ENCODE measurements at places on chromosomes 13 and 19.
A peak's percentile ranks its signal among the peaks of the same experiment; 100 is the strongest.

DNA sequence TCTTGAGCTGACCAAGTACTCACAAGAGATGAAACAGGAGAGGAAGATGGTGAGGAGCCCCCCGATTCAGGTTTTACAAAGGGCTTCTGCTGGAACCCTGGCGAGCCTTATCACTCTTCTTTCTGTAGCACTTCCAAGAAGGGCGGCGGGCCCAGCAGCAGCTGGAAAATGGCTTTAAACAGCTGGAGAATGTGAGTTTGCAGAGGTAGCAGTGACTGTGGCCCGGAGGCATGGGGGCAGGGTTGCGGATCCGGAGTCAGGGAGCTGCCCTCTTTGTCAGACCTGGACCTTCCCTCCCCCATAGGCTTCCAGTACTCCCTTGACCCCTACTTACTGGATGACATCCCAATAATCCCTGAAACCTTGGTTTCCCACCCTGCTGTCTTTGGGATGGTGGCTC is 3.6 kb downstream of the TRIP10 start:
- DNase-seq = peak; percentile 36

GRCh38 chr19:17526922-17527321 is 15.5 kb downstream of the PGLS start:
- DNase-seq = no peak

DNA sequence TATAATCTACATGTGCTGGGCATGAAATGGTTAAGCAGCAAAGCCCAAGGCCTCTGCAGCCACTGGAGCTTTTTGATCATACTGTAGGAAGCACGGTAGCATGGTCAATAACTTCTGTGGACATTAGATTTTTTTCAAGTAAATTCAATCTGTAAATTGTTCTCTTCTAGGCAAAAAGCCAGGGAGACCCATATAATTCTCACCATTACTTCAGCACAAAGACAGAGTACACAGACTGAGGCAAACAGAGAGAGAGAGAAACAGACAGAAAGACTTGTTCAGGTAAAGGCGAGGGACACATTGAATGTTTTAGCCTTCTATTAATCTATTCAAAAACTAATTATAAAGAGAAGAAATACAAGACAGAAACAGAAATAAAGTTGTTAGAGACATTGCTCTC is 349.4 kb downstream of the RFC3 start:
- DNase-seq = no peak

DNA sequence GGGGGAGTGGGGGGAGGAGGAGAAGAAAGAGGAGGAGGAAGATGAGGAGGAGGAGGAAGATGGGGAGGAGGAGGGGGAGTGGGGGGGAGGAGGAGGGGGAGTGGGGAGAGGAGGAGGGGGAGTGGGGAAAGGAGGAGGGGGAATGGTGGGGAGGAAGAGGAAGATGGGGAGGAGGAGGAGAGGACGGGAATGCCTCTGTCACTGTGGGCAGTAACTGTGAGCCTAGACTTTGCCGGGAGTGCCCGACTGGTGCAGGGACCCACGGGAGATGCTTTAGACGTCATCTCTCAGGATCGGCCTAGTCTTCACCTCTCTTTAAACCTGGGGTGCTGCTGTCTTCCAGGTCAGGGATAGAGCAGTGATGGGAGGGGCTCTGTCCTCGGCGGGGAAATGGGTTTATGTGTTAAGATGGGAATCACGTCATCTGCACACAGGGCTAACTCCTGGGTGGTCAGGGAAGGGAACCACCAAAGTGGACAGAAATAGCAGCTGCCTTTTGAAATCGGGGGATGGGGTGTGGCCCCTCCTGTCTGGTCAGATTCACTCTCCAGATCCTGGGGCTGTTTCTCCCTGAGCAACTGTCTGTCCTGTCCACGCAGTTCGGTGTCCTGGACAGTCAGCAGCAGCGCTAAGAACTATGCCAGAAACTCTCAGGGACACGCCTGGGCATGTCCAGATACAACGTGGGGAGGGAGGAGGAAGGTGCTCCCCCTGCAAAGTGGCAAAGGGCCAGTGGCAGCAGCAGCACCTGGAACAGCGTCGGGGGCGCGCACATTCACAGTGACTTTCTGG is 26.9 kb downstream of the GAS6 start:
- DNase-seq = no peak

DNA sequence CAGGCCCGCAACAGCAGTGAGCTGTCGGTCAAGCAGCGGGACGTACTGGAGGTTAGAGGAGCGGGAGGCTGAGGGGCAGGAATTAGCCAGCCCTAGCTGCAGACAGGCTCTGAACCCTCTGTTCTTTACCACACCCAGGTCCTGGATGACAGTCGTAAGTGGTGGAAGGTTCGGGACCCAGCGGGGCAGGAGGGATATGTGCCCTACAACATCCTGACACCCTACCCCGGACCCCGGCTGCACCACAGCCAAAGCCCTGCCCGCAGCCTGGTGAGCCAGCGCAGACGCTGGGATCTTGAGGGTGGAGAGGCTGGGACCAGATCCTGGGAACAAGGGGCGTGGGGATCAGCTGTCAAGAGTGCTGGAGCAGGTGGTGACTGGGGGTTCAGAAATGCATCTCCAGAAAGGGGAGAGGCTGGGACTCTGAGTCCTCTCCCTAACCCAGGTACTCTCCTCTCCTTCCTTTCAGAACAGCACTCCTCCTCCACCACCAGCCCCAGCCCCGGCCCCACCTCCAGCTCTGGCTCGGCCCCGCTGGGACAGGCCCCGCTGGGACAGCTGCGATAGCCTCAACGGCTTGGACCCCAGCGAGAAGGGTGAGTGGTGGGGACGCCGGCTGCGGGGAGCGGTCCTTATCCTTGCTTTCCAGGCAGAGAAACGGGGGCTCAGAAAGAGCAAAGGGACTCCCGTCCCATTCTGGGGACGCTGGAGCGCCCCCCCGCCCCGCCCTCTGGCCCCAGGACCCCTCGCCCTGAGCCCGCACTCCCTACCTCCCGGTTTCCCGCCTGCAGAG is 10.4 kb downstream of the EPS8L1 start:
- DNase-seq = peak; percentile 57

GRCh38 chr13:99193152-99193551 is 7.5 kb upstream of the UBAC2 start:
- no peak for DNase-seq

DNA sequence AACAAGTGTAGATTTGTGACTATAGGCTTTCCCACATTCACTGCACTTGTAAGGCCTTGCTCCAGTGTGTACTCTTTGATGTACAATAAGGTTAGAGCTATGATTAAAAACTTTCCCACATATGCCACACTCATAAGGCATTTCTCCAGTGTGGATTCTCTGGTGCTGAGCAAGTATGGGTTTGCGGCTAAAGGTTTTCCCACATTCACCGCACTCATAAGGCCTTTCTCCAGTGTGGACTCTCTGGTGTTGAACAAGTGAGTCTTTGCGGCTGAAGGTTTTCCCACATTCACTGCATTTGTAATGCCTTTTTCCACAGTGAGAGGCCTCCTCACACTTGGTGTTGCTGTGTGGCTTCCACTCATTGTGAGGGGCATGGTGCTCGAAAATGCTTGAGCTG is 3.7 kb downstream of the ZNF772 start:
- no peak for DNase-seq

DNA sequence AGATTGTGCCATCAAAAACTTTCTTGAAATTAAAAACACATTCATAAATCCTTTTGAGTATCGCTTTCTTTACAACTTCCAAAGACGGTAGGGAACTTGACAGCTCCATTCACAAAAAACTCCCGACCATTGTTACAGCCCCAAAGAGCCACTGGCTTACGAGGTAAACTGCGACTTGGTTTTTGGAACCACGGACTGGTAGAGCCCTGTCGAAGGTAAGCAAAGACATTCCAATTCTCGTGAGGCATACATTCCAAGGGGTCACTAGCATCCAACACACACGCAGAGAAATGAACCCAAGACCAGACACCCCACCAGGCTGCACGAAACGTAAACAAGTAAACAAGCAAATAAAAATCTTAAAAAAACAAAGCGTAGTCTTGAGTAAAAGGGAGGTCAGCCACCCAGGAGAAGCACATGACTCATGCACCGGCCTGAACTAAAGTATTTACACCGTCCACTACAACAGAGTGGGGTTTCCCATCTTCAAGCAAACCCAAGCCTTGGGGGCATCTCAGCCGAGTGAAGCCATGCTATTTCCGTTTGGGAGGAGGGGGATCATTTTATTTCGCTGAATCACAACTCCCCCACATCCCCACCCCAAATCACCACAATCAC is 1.4 kb downstream of the BRD4 start:
- DNase-seq = peak; percentile 56

GRCh38 chr19:30085394-30085793 is 143.4 kb downstream of the URI1 start:
- DNase-seq = peak; percentile 47

DNA sequence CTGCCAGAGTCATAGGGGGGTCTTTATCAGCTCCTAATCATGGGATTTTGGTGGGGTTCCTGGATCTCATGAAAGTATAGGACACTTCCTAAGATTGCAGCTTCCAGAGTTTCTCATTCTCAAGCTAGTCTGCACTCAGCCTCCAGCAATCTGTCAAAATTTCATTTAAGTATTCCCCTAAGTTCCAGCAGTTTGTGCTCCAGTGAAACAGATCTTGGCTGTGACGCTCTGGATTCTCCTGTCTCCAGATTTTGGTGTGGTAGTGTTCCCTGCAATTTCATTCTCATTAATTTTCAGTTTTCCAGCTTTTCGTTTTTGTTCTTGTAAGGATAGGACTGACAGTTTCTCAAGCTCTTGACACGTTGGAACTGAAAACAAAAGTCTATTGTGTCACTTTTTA is 908.9 kb upstream of the MIR17HG start:
- DNase-seq = no peak

DNA sequence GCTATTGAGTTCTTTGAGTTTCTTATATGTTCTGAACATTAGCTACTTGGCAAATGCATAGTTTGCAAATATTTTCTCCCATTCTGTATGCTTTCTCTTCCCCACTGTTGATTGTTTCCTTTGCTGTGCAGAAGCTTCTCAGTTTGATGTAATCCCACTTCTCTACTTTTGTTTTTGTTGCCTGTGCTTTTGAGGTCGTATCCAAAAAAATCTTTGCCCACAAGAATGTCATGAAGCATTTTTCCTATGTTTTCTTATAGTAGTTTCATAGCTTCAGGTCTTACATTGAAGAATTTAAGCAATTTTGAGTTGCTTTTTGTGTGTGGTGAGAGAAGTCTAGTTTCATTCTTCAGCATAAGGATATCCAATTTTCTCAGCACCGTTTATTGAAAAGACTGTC is 536.7 kb upstream of the ARGLU1 start:
- DNase-seq = no peak
